ENCODE measurements at places on chromosomes 11 and 22. TPM values are rescaled to one million over a fixed set of nuclear protein-coding genes. Genes with fewer than 3 reads are reported as not detected.

The SCUBE1 gene
- 2.9 TPM for total RNA-seq

The DRD2 gene
- not detected for total RNA-seq

The CD6 gene
- total RNA-seq, result not detected

The OR8D4 gene
- not detected for total RNA-seq

The SHANK3 gene
- 128 TPM for total RNA-seq

The FOSL1 gene
- 123 TPM for total RNA-seq
